ENCODE measurements at places on chromosomes 5 and 9.
A peak's percentile ranks its signal among the peaks of the same experiment; 100 is the strongest.

DNA sequence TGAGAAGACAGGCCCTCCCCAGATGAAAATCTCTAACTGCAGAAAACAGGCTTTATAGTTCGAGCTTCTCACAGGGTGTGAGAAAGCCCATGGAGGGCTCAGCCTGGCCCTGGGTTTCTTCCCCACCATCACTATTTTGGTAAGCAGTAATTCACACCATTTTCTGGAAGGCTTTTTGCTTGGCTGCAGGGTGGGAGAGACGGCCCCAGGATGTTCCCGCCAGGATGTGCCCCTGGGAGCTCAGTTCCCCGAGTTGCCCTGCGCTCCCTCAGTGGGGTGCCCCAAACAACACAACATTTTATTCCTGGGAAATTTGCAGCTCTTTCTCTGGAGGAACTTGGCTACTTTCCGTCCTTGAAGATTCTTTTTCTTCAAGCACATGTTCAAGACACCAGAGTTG, 100.8 kb downstream of the HSD17B3 start:
- no peak for DNase-seq

- no peak for DNase-seq
These were observed 252.3 kb upstream of the SLC24A2 start for GRCh38 chr9:20040991-20041696.

DNA sequence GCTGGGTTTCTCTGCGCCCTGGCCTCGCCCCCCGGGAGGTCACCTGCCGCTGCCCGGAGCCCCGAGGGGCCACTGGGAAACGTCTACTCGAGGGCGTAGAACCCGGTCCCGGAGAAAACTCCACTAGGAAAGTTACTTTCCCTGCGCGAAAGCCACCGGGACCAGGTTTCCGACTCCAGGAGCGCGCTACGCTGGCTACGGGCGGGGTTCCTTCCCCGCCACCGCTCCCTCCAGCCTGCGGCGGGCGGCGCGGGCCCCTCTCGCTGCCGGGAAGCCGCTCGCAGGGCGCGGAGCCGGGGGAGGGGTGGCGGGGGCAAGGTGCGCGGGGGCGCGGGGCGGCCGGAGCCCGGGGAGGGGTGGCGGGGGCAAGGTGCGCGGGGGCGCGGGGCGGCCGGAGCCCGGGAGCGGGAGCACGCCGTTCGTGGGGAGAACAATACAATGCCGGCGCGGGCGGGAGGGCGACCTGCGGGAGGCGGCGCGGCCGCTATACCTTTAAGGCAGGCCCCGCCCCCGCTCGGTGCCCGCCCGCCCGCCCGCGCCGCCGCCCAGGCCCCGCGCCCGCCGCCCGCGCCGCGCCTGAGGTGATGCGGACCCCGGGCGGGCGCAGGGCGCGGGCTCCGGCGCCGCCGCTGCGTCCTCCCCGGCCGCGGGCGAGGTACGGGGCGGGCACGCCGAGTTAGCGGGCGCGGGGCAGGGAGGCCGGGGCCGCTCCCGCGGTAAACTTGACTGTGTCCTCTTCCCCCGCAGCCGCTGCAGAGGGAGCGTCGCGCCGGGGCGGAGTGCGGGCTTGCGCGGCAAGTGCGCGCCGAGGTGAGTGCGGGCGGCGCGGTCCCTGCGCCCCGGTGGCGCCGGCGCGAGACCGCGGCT, 278.1 kb downstream of the AOPEP start:
- DNase-seq: peak; percentile 78

- DNase-seq: no peak
These were observed 384.6 kb downstream of the MLLT3 start for GRCh38 chr9:20237686-20238085.

GRCh38 chr5:153425914-153426313, 64.6 kb upstream of the GRIA1 start:
- no peak for DNase-seq

DNA sequence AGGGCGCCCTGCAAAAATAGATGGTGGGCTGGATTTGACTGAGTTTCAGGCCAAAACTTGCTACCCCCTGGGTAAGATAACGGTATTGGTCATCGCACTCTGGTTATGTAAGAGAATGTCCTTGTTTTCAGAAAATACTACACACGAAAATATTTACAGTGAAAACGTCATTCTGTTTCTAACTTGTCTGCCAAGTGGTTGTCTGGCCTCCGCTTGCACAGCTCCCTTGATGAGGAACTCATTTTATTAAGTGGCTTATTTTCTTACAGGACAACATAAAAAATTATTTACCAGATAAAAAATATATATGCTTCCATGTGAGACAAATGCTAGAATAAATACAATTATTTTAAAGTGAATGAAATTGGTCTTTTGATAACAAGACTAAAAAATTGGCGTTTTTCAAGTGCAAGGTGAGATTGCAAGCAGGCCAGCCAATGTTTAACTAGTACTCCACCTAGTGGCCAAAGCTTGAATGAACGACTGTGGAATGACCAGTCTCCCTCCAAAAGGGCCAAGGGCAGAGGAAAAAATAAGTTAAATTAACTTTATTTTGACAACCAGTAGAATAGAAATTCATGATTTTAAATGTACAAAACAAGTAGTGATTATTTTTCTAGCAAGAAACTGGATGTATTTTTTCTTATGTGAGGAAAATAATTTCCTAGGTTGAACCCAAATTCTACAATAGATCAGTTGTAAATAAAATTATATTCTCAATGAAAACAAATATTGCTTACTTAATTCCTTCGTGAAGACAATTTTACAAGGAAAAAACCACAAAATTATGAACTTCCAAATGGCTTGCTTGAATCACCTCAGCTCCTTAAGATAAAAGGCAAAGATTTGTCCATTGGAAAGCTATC, 93.2 kb downstream of the ZFAND5 start:
- peak; percentile 73 for DNase-seq

- no peak for DNase-seq
These were observed 22.3 kb downstream of the TCF7 start for GRCh38 chr5:134136771-134137170.

DNA sequence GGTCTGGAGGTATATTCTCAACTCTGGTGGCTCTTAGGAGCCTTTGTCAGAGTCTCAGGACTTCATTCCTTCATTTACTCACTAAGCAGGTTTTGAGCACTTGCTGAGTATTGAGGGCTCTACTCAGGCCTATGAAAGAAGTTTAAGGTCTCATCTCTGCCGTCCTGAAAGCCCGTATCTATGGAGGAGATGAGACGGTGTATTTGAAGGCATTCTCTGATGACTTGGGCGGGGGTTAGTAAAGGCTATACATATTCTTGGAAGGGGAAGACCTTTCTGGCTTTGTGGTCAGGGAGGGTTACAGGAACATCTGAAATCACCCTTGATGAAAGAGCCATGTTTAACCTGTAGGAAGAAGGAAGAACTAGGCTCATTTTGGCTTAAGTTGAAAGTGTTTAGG, 21.9 kb downstream of the RASGRF2 start:
- no peak for DNase-seq

GRCh38 chr5:31948006-31948405, 226.1 kb downstream of the GOLPH3 start:
- DNase-seq: no peak

Data from neural progenitor cell (in vitro differentiated cells).